ENCODE measurements at places on chromosomes 5 and 9.

GRCh38 chr5:61215996-61216395, 53.7 kb upstream of the SMIM15 start:
- no peak for DNase-seq

- DNase-seq: no peak
Measured at GRCh38 chr5:76177978-76178377, 94.8 kb downstream of the SV2C start.

- no peak for DNase-seq
Measured at GRCh38 chr5:150288361-150288760, 1.2 kb downstream of the CAMK2A start.

DNA sequence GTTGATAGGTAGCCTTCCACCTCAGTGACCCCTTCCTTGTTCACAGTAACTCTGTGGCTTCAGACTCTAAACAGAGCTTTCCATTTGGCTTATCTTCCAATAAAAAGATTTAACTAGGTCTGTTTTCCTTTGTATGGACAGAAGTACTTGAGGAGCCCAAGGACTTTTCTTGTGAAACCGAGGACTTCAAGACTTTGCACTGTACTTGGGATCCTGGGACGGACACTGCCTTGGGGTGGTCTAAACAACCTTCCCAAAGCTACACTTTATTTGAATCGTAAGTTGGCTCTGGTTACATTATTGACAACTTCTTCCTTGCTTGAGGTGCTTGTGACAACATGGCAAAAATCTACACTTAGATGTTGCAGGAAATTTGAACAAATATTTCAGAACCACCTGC, 39.4 kb downstream of the OSMR start:
- DNase-seq: no peak

DNA sequence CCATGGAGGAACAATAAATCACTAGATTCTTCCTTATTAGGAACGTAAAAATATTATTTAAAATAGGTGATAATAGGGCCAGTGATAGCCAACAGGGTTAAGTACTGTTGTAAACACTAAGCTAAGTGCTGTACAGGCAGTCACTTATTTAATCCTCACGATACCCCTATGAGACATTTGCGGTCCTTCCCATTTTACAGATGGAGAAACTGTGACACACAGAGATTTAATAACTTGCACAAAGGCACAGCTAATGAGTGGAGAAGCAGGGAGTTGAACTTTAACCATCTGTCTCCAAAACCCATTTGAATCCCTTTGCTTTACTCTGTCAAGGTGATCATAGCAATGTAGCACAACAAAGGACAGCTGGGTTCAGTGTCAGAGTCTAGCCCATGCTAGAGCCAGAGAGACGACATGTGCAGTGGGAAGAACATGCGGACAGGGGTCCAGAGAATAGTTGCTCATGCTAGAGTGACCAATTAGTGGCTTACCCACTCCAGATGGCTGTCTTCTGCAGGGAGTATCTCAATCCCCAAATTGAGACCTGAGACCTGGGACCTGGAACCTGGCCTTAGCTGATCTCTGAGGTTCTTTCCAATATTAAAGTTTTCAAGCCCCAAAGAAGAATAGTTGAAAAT, 28.9 kb downstream of the STXBP1 start:
- DNase-seq: no peak

GRCh38 chr9:35618325-35618727, at the start of gene CD72:
CD72 (minus strand) TSS chr9:35618413; CDS start chr9:35618303, 110 bp downstream.
- no peak for DNase-seq

DNA sequence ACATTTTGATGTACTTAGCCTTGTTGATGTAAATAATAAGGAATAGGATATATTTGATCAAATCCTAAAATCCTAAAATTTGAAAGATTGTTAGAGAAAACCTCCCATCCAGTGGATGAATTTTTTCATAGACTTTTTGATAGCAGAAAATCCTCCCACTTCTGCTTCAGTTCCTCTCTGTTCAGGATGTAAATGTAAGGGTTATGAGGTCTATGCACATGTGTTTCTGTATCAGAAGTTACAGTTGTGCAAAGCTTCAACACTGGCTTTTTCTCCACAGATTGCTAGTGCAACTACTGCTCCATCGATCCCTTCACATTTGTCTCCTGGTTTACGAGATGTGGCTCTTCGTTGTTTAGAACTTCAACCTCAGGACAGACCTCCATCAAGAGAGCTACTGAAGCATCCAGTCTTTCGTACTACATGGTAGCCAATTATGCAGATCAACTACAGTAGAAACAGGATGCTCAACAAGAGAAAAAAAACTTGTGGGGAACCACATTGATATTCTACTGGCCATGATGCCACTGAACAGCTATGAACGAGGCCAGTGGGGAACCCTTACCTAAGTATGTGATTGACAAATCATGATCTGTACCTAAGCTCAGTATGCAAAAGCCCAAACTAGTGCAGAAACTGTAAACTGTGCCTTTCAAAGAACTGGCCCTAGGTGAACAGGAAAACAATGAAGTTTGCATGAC, 16.0 kb upstream of the SETD9 start:
- DNase-seq: no peak

Data from M059J (cell line).